ENCODE measurements at places on chromosomes 4 and X. TPM values are rescaled to one million over a fixed set of nuclear protein-coding genes. Genes with fewer than 3 reads are reported as not detected.

- no peak for DNase-seq
Observed at GRCh38 chr4:145781351-145781750, 101.4 kb downstream of the C4orf51 start.

ADGRL3 gene
- polyA plus RNA-seq, result 24.5 TPM

ERAS gene
- polyA plus RNA-seq, result not detected

DNA sequence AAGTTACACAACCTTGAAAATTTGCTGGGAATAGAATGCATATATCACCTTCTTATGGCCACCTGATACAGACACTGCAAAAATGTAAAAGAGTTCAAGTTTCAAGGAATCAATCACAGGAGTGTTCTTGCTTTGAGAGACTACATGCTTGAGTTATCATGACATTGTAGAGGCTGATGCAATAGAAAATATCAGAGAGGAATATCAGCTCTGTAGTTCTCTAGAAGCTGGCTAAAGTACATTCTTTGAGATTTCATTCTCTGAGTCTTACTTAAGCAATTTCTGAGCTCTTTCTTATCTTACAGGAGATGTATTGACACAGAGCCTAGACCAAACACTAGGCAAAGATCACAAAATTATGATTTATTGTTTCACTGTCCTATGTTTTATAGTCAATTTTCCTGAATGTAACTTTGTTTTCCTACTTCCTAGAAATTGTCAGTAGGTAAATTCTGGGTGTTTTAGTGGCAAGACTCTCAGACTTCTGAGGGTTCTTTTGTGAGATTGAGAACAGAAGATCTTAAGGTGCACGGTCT is 152.1 kb upstream of the HPGD start:
- DNase-seq, result no peak

- no peak for DNase-seq
Observed at GRCh38 chrX:46325312-46325877, 219.8 kb downstream of the ZNF674 start.

- no peak for DNase-seq
Observed at GRCh38 chrX:13666836-13667235, 13.9 kb downstream of the TCEANC start.

DNA sequence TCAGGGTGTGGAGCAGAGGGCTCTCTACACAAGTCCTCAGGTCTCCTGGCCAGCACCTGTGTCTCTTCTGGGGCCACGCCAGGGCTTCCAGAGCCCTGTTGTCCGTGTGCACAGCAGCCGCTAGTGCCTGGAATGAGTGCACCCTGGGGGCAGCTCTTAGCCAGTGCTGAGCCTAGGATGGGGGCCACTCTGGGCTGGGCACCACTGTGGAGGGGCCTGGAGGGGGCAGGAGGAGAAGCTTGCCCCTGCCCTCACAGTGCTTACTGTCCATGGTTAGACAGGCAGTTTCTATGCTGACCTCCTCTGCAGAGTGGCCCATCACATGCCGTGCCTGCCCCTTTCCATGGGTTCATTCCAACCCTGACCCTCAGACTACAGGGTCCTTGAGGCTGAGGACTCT is 42.7 kb upstream of the GRPEL1 start:
- no peak for DNase-seq

MAGEB2 gene
- not detected for polyA plus RNA-seq

DNA sequence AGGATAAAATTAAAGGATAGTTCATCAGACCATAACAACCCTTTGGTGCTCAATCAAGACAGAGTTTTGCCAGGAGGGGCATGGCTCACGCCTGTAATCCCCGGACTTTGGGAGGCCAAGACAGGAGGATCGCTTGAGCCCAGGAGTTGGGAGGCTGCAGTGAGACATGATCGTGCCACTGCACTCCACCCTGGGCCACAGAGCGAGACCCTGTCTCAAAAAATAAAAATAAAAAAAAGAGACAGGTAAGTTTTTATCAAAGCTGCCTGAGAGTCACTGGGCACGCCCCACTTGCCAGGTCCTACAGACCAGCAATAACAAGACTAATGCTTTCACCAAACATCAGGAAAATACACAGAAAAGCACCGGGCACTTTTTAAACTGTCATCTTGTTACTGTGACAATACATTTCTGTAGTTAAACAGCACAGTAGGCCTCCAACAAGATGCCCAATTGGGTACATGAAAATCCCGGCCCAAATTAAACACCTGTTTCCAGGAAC is 765 bp downstream of the CFAP97 start:
- DNase-seq, result no peak

GPM6B gene
- 15.8 TPM for polyA plus RNA-seq
